ENCODE measurements at places on chromosomes 6 and 20. TPM values are rescaled to one million over a fixed set of nuclear protein-coding genes. Genes with fewer than 3 reads are reported as not detected.

- no peak for DNase-seq
Measured at GRCh38 chr6:14518515-14519217, 401.1 kb downstream of the CD83 start.

GRCh38 chr6:5450073-5450472 is 188.8 kb downstream of the FARS2 start:
- DNase-seq: no peak

The GINS1 gene
- 0.76 TPM for total RNA-seq

DNA sequence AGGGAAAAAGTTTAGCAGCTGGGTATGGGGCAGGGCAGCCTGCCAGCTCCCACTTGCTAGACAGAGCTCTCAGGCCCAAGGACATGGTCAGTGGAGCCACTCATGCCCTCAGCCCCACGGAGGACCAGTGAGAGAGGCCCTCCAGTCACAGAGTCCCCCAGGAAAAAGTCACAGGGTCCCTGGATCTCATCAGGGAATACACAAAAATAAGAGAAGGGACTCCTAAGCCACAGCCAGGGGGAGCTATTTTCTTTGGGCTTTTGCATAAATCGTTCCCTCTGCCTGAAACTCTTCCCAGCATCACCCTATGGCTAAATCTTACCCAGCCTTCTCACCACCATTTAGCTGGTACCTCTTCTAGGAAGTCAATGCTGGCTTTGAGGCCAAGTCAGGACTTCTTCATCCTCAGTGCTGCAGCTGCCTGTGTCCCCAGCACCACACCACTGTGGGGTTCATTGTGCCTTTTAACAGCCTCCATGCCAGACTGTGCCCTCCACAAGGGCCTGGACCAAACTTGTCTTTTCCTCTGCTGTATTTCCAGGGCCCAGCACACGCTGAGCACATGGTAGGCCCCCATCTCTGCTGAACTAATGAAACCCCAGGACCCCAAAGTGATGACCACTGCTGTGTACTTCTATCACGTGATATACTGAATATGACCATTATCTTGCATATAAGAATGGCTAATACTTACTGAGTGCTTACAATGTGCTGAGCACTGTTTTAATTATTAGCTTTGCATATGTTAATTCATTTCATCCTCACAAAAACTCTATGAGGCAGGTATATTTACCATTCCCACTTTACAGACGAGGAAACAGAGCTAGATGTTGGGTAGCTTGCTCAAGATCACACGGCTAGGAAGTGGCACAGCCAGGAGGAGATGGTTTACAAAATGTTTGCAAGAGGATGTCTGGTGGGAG is 2.0 kb downstream of the ZNF335 start:
- DNase-seq: no peak

- no peak for DNase-seq
Measured at GRCh38 chr6:102387326-102388033, 994.0 kb downstream of the GRIK2 start.

- no peak for DNase-seq
Measured at GRCh38 chr6:1802491-1803395, 193.0 kb downstream of the FOXC1 start.

DNA sequence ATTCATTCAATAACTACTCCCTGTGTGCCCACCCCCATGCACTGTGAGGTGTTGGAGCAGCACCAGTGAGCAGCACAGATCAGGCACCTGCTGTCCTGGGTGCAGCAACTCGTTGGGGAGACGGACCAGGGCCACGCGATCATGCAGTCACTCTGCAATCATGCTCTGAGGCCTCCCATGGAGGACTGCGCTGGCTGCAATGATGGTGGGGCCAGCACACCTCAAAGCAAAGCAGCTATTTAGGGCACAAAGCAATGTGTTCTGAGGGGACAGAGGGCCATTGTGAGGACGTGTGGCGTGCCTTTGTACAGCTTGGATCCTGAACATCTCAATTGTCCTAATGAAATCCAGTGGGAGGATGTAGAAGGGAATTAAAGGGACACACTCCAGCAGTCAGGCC is 41.0 kb upstream of the MPC1 start:
- DNase-seq: no peak

The TMEM217 gene
- total RNA-seq: 1.4 TPM

GRCh38 chr6:8057793-8058192 is 6.4 kb downstream of the BLOC1S5 start:
- no peak for DNase-seq

DNA sequence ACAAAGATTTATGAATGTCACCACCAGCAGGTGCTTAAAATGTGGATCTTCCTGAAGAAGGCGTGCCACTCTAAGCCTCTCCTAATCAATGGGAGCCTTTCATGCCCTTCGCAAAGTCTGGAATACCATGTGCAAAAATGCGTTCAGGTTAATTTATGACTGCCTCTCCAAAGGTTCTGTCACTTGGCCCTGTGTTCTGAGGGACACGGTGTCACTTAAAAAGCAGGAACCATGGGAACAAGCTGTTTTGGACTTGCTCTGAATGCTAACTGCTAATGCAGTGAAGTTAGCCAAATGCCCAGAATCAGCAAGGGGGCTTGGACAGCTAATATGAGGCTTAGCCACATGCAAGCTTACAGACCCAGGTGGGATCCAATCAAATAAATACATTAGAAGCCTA is 250.3 kb downstream of the TSHZ2 start:
- no peak for DNase-seq

The ZBTB46 gene
- total RNA-seq: 0.49 TPM

The FAM83D gene
- 8.6 TPM for total RNA-seq
